C1 segment of cervical spinal cord (tissue), 14 donors: ENCODE measurements at places on chromosomes 2 and 18.

GRCh38 chr2:208062961-208063360 is 37.6 kb upstream of the PLEKHM3 start:
- DNase-seq, result no peak

DNA sequence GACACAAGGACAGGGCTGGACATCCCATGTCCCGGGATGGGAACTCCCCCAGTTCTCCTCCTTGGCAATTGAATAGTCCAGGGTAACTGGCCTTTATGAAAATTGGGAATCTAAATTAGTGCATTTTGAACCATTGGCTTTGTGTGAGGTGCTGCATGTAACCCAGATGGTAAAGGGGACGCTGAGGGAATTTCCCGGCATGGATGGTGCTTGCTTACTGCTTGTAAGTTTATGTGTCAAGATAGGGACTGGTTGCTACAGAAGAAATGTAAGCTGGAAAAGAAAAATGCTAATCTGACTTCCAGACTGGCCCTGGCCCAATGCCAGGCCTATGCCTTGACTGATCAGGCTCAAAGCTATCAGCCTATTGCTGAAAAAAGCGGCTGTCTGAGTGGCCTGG is 1096.7 kb upstream of the DDX18 start:
- no peak for DNase-seq

DNA sequence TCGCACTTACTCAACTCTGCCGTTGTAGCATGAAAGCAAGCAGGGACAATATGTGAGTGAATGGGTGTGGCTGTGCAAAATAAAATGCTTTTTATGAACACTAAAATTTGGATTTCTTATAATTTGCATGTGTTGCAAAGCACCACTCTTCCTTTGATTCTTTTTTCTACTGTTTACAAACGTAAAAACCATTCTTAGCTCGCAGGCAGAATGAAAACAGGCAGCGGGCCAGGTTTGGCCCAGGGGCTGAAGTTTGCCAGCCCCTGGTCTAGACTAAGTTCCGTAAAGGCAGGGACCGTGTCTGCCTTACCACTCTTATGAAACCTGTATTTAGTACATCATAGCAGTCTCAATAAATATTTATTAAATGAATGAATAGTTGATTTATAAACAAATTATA is 83.7 kb upstream of the SPATS2L start:
- no peak for DNase-seq

GRCh38 chr2:201786471-201786870 is 5.7 kb upstream of the ALS2 start:
- no peak for DNase-seq
